ENCODE measurements at places on chromosomes 2 and 18.

DNA sequence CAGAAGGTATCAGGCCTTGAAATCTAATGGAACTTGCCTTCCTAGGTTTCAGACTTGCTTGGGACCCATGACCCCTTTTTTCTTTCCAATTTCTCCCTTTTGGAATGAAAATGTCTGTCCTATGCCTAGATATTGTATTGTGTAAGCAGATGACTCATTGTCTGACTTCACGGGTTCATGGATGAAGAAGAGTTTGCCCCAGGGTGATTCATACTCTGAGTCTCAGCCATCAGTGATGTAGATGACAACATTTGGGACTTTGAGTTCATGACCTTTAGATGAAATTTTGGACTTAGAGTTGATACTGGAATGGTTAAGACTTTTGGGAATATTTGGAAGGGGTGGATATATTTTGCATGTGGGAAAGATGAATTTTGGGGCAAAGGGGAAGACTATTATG, 11.2 kb upstream of the SCYGR5 start:
- DNase-seq: no peak

GRCh38 chr2:237324405-237324831, 89.5 kb downstream of the COL6A3 start:
- no peak for DNase-seq

DNA sequence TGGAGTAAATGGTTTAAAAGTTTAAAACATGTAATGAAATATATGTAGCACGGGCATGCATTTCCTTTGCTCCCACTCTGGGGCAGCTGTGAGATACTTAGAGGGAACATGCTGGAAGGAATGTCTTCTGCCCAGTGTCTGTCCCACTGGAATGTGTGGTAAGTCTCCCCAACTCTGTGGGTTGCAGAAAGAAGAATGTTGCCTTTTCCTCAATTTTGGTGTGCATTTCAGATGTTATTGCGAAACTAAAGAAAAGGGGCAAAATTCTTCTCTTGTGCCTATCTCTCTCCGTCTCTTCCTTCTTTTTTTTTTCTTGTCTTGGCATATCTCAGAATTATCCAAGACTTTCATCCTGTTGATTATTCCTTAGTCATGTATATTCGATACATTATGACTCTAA, 201.1 kb downstream of the SH3RF3 start:
- no peak for DNase-seq

DNA sequence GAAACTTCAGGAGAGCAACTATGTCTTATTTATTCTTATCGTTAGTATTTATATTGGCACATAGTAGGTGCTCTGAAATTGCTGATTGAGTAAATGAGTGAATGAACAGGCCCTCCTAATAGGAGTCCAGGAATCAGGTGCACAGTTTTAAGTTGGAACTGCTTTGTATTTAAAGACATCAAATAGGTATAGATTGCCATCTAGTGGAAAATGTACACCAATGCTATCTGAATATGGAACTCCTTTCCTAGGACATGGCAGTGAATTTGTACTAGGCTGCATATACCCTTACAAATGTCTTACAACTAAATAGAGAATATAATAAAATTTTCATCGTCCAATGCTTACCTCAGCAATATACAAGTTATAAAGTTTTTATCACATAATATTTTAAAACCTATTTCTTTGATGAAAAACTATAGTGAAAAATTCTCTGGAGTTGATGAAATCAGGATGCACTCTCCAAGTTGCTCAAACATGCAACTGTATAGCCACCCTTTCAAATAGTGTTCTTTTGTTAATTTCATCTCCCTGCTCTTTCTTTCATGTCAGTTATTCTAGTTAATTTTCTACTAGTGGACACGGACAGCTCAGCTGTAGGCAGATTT, 318.9 kb upstream of the SYT4 start:
- no peak for DNase-seq

DNA sequence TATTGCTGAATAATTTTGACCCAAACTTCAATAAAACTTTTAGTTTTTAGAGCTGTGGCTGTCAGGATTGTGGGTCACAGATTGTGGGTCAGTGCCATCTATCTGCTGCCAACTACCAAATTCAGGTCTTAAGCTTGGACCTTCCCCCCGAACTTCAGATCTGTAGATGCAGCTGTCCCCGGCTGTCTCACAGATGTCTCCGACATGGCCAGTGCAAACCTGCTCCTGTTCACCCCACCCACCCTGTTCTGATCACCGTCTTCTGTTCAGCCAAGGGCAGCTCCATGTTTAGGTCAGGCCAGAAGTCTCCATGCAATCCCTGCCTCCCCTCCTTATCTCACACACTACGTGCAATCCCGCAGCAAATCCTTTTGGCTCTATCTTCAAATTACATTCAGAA, 175.0 kb downstream of the PRKCE start:
- DNase-seq: no peak

DNA sequence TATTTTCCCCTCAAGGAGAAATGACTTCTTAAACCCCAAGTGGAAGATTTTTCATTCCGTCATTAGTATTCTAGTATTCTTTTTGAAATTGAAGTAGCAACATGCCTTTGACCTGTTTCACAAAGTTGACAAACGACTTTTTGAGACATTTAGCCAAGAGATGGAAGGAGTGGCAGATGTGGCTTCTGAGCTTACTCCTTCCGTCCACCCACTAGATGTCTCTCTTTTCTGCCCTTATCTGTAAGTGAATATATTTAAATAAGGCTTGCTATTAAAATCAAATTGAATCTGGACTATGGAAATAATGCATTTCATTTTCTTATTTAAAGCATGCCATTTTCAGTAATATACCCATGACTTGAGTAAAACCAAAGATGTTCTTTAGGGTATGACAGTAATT, 74.1 kb downstream of the ACTR3 start:
- no peak for DNase-seq

DNA sequence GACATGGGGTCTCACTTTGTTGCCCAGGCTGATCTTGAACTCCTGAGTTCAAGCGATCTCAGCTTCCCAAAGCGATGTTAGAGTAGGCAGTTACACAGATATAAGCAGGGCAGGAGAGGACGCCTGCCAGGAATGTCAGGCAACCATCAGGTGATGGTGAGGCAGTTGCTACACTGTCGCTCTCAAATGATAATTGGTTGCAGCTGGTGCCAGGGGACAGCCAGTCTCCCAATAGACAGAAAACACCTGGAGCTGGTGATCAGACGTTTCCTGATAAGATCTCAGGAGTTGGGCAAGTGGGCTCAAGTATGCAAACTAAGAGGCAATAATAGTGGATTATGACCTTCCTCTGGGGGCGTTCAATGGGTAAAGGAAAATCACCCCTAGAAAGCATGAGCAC, 163.1 kb upstream of the RGPD4 start:
- no peak for DNase-seq

- DNase-seq: no peak
Measured at GRCh38 chr2:239836021-239836765, 188.9 kb downstream of the NDUFA10 start.

GRCh38 chr2:24253303-24253919, 78.6 kb downstream of the FAM228A start:
- DNase-seq: no peak

DNA sequence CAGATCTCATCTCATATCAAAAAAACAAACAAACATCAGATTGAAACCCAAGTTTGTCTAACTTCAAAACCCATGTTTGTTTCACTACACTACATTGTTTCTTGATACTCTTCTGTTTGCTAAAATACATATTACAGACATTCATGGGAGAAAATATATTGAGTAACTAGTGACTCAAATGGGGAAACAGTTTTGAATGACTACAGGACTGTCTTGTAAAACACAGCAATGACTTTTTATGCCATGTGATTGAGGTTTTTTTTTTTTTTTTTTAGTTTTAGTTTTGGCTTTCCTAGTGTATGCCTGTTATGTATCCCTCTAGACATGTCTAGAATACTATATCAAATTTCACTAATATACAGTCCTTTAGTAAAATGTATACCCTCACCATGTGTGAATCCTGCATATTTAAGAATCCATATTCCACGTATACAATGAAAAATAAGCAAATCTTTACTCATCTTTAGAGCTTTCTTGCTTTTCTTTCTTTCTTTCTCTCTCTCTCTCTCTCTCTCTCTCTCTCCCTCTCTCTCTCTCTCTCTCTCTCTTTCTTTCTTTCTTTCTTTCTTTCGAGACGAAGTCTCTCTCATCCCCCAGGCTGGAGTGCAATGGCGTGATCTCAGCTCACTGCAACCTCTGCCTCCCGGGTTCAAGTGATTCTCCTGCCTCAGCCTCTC, 46.6 kb upstream of the SERTAD2 start:
- DNase-seq: no peak

DNA sequence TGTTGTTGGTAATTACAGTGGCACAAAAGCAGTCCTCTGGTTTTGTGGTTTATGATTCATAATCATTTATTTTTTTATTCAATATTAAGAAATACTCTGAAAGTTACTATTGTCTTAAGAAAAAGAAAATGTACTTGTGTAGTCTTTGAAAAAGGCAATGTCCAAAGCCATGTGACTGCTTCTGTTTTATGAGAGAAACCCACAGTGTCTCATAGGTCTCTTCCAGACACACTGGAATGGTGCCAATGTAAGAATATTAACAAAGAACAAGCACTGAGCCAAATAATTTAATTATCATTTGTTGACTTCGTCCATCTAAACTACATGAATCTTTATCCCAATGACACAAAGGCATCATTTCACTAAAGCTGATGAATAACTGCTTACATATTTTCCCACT, 62.5 kb downstream of the RPRM start:
- DNase-seq: no peak

DNA sequence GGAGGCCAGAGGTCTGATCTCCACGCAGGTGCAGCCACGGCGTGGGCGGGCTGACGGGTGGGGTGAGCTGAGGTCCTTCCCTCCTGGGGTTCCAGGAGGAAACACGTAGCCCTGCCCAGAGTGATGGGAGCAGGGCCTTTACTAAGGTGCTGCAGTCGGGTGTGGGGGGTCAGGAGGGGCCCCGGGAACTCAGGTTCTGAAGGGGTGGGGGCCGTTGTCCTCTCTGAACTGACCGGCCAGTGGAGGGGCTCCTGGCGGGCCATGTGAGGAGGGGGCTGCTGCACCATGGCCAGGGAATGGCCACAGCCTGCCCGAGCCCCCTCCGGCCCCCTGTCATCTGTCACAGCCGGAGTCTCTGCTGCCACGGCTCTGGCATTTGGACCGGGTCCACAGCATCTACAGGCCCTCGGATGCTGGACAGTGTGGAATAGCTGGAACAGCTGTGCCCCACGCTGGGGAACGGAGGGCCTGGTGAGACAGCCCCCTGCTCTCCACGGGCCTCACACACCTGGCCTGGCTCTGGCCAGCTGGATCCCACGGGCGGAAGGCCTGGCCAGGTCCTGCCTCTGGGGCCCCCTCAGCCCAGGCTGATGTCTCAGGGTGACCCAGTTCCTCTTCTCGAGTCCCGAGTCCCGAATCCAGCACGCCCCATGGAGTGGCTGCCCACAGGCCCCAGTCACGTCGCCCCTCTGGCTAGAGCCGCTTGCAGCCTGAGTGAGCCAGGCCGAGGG, 145.6 kb upstream of the GPC1 start:
- no peak for DNase-seq

GRCh38 chr2:164896634-164897355, 55.2 kb upstream of the COBLL1 start:
- DNase-seq: no peak

- DNase-seq: no peak
Measured at GRCh38 chr2:105786231-105787230, 41.8 kb downstream of the NCK2 start.

GRCh38 chr2:72778410-72778809, 47.4 kb downstream of the EXOC6B start:
- DNase-seq: no peak

DNA sequence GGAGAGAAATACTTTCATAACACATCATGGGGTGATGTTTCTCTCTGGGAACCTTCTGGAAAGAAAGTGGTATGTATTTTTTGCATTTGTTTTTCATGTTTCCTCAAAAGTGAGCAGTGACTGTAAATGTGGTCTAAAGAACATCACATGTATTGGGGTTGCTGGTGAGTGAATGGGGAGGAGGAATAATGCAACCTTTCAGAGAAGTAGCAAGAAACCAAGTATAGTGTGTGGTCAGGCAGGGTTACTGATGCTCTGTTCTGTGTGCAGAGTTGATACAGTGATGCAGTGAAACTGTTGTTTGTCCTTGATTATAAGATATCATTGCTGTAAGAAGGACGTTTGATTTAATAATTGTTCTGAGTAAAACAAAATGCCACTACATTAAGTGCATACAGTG, 24.1 kb downstream of the ADNP2 start:
- DNase-seq: no peak

GRCh38 chr2:46380038-46380940, 83.1 kb downstream of the EPAS1 start:
- no peak for DNase-seq

DNA sequence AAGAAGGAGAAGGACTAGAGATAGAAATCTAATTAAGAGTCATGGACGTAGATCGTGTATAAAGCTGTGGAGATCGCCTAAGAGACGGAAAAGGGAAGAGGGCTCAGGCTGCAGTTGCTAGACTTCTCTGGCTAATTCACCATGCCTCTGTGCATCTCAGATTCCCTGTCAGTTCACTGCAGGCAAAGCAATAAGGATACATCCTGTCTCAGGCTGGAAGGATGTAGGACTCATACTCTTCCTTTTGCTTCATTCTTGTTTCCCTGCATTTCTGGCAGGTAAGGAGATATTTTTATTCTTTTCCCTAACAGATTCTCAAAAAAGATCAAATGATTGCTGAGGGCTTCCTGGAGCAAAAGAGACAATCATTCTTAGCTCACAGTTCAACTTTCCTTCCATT, 112.5 kb downstream of the AP1S3 start:
- no peak for DNase-seq

DNA sequence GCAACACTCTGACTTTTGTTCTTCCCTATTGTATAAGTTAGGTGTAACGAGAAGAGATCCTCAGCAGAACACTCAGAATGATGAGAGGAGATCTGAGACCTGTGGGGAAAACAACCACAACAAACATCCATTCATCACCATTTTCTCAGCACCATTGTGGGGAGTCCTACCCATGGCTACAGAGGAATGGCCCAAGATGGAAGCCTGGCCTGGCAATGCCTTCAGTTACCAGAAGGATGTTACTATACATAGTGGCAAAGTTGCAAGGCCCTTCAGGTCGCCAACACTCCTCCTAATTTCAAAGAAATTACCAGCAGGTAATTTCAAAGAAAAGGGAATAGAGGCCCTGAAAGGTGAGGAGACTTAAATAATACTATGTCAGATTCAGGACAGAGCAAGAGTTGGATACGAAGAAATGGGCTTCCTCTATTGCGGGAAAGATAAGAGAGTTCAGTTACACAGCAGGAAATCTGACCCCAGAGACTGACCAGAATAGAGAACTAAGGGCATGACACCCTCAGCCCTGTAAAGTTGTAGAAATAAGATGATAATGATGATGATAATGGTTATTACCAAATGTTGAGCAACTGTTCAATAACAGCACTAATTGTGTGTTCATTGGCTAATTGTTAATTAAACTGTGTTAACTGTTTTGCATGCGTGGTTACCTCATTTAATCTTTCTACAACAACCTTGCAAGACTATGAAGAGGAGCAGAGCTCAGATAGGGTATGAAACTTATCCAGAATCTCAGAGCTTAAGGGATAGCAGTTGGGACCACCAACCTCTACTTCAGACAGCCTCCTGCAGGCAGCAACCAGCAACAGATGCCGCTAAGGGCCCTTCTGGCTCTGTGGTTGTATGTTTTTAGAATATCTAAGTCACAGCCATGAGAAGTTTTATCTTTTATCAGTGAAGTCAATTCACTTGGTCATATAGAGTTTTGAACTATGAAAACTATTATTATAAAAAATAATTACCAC, 37.5 kb downstream of the DHRS9 start:
- no peak for DNase-seq

Data from activated CD8-positive, alpha-beta memory T cell treated with anti-CD3 and anti-CD28 coated beads for 1 hour (primary cell).